Stimulated activated CD8-positive, alpha-beta memory T cell treated with anti-CD3 and anti-CD28 coated beads, Interleukin-4, amount 100 ng/mL, for 1 hour (primary cell): ENCODE measurements at places on chromosomes 1 and 21.
A peak's percentile ranks its signal among the peaks of the same experiment; 100 is the strongest.

GRCh38 chr1:4755301-4755845, 101.0 kb downstream of the AJAP1 start:
- DNase-seq = no peak

GRCh38 chr1:62450301-62450700, 13.5 kb downstream of the USP1 start:
- DNase-seq = no peak

GRCh38 chr1:16367258-16367967, 371 bp downstream of the SZRD1 start:
- DNase-seq = peak; percentile 64

- DNase-seq = no peak
Observed at GRCh38 chr1:18332576-18332975, 148.2 kb upstream of the KLHDC7A start.

GRCh38 chr1:156126043-156126629, 11.6 kb downstream of the LMNA start:
- no peak for DNase-seq

DNA sequence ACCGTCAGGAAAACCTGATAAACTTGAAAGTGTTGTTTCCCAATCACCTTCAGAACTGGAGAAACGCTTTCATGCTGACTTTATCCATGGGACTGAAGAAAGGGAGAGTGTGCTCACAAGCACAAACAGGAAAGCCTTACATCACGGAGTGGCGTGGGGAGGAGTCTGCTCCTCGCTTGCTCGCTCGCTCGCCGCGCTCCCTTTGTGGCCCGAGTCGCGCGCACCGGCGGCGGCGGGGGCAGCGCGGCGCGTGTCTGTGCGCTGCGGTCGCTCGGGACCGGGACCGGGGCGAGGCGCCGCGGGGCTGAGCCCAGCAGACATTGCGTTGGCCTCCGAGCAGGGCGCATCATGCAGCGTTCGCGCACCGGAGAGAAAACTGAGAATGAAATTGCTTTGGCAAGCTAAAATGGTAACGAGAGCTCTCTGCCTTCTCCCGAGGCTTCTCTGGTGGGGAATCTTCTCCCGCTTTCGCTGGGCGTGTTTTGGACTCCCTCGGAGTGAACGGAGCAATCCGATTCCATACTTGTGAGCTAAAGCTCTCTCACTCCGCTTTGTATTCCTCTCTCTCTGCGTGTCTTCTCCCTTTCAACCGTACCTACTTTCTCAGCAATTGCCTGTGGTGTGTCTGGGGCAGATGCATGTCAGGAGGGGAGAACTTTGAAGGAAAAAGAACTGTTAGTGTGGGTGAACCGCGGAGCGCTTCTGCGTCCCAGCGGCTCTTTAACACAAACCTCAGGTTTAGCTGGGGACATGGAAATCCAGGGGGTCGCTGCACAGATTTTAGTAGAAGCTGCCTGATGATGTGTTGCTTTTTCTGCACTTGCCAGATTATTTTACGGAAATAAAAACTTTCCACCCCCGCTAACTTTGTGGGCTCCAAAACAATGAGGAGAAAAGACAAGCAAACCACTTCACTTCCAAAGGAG, at the start of gene RGL1:
Gene RGL1, plus strand, starts transcription at position 205 of the 926 bp plus-strand sequence. Its CDS starts 178 bp downstream, at position 383.
- no peak for DNase-seq

DNA sequence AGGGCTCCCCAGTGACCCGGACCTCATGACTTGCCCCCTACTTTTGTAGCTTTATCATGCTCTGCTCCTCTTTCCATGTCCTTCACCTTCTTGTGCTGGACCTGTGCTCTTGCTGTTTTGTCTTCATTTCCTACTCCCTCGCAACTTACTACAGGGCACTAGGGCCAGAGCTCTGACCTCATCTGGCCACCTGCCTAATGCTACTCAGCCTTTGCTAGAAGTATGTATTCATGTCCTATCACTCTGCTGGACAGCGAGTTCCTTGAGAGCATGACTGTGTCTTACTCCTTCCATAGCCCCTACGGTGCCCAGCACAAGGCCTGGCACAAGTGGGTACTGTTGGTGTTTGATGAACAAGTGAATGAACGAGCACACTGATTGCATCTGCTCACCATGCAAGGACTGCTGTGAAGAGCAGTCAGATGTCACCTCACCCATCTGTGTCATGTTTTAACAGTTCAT, 1.9 kb downstream of the MTFR1L start:
- no peak for DNase-seq

GRCh38 chr1:205276689-205277065, 44.9 kb downstream of the NUAK2 start:
- DNase-seq = no peak

GRCh38 chr1:173479649-173480048, 2.5 kb downstream of the PRDX6 start:
- no peak for DNase-seq

DNA sequence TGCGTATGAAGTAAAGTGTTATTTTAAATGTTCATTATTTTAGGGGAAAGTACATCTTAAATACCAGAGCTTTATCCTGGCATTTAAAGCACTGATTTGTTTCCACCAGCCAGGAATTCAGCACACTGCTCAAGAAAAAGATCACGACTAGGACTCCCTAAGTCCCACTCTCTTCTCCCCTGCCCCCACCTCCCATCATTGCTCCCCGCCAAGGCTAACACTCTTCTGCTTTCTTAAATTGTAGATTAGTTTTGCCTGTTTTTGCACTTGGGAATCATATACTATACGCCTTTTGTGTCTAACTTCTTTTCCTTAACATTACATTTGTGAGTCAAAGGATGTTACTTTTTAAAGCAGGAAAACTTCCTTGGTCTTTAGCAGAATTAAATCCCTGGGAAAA, 37.5 kb upstream of the C1orf105 start:
- no peak for DNase-seq

- no peak for DNase-seq
Observed at GRCh38 chr21:44403106-44404020, 49.9 kb downstream of the TRPM2 start.

DNA sequence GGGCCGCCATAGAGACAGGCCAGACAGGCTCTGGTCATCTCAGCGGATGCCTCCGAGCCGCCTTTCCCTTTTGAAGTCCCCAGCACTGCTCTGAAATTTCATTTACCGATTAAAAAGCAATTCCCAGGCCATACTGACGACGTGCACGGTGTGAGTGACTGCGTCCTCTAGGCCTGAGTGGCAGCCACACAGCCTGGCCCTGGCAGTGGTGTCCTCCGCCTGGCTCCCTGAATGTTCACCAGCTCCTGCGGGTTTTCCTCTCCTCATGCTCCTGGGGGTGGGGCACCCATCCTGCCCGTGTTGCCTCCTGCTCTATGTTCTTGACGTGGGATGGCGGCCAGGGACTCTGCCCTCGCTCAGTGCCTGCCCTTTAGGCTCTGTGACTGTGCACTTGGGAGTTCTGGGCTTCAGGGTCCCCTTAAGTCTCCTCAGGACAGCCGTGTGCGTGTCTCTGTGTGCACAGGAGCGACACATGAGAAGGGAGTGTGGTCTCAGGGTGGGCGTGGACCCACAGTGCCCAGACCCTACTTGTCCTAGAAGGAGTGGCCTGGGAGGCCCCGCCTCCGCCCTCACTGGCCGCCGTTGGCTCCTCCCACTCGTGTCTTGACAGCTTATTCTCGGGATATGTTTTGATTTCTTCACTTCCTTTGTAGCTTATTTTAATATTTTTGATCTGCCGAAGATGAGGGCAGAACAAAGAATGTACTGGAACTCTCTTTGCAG, 3.6 kb downstream of the SKI start:
- no peak for DNase-seq

- DNase-seq = no peak
Observed at GRCh38 chr1:166974647-166975345, 544 bp downstream of the ILDR2 start.

- DNase-seq = no peak
Observed at GRCh38 chr21:43956019-43956669, 56.0 kb upstream of the TRAPPC10 start.

GRCh38 chr1:232655746-232656085, 25.8 kb upstream of the SIPA1L2 start:
- DNase-seq = no peak

DNA sequence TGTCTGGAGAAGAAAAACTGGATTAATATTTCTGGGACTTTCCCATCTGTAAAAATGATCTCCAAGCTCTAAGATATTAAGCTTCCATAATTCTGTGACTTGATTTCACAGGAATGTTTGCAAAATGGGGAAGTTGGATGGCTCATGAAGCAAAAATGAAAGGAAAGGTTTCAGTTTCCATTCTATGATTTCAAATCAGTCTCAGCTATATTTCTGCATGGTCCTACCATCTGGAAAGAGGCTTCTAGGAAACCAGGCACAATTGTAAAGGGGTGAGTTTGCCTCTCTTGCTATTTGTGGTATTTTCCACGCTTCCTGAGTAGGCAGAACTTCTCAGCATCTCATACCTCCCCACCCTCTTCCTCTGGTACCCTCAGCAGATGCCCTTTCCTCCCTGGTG, 22.4 kb upstream of the ACTN2 start:
- no peak for DNase-seq

- DNase-seq = no peak
Observed at GRCh38 chr21:29568020-29568697, 269.4 kb downstream of the BACH1 start.

- no peak for DNase-seq
Observed at GRCh38 chr1:55037733-55038551, 1.4 kb upstream of the PCSK9 start.

DNA sequence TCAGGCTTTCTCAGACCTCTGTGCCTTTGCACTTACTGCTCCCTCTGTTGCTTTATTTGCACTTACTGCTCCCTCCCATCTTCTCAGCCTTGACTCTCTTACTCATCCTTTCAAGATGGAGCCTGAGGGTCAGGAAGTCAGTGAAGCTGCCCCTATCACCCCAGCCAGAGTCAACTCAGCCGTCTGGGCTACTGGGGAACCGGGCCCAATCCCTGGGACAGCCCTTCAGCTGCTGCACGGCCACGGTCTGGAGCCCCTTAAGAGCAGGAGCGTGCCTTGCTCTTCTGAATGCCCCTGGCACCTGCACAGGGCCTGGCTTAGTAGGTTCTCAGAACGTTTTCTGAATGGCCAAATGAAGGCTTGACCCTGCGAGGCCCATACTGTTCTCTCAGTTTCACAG, 244.4 kb downstream of the FOXD2 start:
- DNase-seq = no peak

GRCh38 chr21:44766014-44766817, 35.4 kb downstream of the UBE2G2 start:
- DNase-seq = no peak

DNA sequence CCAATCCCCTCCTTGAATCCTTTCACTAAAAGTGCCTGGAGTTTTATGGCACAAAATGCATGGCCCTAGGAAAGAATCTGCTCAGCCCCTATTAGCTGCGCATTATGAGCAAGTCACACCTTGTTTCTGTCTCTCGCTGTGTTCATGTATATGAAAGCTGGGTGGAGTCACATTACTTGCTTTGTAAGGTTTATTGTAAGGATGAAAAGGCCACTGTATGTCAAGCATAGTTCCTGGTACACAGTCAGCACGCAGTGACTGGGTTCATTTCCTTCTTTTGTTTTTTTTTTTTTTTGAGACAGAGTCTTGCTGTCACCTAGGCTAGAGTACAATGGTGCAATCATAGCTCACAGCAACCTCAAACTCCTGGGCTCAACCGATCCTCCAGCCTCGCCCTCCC, 6.7 kb upstream of the SLC9A1 start:
- DNase-seq = no peak

DNA sequence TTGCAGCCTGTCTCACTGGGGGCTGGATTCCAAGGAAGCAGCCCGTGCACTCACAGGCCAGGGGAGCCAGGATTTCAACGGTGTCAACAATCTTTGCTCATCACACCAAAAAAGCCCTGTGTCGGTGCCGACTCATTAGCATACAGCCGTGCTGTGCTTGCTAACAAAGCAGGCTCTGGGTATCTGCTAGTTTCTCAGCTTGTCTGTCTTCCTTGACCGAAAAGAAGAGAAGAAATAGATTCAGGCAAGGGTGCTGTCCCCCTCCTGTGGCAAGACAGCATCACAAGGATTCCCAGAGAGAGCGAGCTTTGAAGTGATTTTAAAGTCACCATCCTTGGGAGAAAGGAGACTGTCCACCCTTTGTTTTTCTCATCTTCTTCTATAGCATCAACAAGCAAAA, 214.7 kb downstream of the SDCCAG8 start:
- no peak for DNase-seq

- DNase-seq = no peak
Observed at GRCh38 chr1:241611063-241611462, 29.1 kb downstream of the CHML start.
